NCI-H1417 treated with DMSO at 0.1 percent for 48 hours (cell line): ENCODE measurements at places on chromosomes 1 and 21.

- no peak for DNase-seq
Measured at GRCh38 chr1:960363-961131, at the start of gene KLHL17. Gene KLHL17 (plus strand): TSS chr1:960584. CDS start chr1:960694, 110 bp downstream.

DNA sequence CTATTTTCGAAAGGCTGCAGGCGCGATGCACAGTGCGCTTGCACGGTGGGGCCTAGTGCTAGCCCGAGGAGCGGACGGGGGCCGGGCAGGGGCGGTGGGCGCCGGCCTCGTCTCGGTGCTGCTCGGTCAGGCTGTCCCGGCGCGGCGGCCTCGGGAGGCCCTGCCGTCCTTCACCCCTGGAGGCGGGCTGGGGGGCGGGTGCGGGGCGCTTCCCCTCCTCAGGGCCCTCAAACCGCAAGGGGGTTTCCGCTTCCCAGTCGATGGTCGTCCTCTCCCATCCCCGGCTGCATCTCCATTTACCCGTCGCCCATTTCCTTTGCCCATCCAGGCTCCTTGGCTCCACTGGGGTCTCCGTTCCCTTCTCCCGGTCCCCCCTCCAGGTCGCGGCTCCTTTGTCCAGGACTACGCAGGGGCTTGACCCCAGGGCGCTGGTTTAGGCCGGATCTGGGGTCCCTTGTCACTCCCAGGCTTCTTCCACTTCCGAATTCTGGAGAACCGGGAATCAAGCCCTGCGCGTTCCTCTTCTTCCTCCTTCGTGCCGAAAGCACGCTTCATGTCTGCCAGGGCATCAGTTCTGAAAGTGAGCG is 196.3 kb upstream of the LMO4 start:
- DNase-seq = no peak

GRCh38 chr1:4045397-4046010 is 145.4 kb upstream of the C1orf174 start:
- no peak for DNase-seq

GRCh38 chr21:17818186-17819113 is 706 bp downstream of the C21orf91 start:
- no peak for DNase-seq

GRCh38 chr21:45764792-45765191 is 121.3 kb downstream of the PCBP3 start:
- DNase-seq = no peak

DNA sequence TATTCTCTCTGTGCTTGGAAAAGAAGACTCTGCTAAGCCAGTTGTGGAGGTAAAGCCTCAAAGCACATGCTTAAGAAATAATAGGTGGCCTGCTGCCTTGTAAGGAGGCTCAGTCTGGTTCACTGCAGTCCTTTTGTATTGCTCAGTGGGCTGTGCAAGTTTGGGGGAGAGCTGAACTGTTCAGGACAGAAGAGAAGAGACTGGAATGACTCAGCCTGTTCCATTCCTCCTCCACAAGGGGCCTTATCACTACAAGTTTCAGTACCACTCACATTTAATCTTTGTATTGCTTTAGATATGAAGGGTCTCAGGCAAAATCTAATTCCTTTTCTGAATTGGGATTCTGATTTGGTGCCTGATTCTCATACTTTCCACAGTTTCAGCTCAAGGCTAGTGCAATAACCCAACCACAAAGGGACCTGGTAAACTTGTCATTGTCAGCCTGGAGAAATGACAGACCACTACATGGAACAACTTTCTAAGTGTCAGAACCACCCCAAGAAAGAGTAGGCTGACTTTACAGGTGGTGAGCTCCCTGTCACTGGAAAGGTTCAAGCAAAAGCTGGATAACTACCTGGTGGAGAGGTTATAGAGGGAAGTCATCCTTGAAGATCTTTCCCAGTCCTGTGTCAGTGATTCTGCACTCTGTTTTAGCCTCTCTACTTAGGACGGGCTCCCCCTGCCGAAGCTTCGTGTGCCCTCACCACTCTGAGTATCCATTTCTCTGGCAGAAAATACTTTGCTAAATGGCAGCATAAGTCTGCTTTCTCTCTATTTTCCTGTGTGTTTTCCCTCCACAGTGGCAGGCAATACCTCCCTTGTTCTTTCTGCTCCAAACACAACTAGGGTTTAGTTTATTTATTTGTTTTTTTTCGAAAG is 162.9 kb upstream of the GJB5 start:
- no peak for DNase-seq
